ENCODE measurements at places on chromosomes 11 and 22. TPM values are rescaled to one million over a fixed set of nuclear protein-coding genes. Genes with fewer than 3 reads are reported as not detected.

Gene IRAG1
- polyA plus RNA-seq, result 16.3 TPM

Gene KRTAP5-11
- not detected for polyA plus RNA-seq

- DNase-seq, result no peak
Observed at GRCh38 chr11:112997857-112998466, 36.7 kb downstream of the NCAM1 start.

GRCh38 chr11:12531681-12532080 is 142.5 kb upstream of the TEAD1 start:
- no peak for DNase-seq

- DNase-seq, result no peak
Observed at GRCh38 chr11:105468154-105468553, 141.7 kb upstream of the GRIA4 start.

DNA sequence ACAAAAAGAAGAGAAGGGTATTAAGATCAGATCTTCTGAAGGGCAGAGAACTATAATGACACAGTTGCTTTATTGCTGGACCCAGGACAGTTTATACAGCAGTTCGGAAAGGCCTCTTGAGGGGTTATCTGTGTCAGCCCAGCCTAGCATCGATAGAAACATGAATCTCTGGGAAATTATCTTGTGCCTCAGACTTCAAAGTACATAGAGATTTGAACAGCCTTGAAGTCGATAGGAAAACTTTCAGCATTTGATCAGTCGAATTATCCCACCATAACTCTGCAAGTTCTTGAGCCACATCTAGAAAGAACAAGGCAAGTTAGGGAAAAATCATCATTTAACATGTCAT is 2.5 kb upstream of the LMO2 start:
- DNase-seq, result no peak

All from ovary (tissue), 10 donors.